T-cell (primary cell): ENCODE measurements at places on chromosomes 11 and 22.

GRCh38 chr11:77776455-77776854 lies 44.1 kb downstream of the RSF1 start:
- DNase-seq, result no peak

- no peak for DNase-seq
Measured at GRCh38 chr11:64038500-64038899, 2.8 kb downstream of the FLRT1 start.

GRCh38 chr11:18491924-18492323 lies 34.8 kb downstream of the TSG101 start:
- DNase-seq, result no peak

- DNase-seq, result no peak
Measured at GRCh38 chr11:116066777-116067176, 562.6 kb upstream of the CADM1 start.

DNA sequence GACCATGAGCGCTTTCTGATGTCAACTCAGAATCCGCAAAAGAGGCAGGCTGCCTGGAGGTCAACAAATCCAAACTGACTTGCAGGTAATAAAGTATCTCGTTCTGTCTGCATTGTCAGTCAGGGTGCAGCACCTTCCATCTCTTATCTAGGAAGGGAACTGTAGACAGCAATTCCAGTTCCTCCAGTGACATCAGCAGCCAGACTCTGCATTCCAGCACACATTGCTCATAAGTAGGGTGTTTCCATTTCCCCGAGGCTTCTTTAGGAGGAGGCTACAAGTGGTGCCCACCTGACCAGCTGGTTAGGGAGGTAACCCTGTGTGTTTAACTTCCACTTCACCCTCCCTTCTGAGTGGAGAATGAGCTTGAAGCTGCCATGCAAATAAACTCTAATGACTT lies 53.3 kb downstream of the NTM start:
- no peak for DNase-seq

DNA sequence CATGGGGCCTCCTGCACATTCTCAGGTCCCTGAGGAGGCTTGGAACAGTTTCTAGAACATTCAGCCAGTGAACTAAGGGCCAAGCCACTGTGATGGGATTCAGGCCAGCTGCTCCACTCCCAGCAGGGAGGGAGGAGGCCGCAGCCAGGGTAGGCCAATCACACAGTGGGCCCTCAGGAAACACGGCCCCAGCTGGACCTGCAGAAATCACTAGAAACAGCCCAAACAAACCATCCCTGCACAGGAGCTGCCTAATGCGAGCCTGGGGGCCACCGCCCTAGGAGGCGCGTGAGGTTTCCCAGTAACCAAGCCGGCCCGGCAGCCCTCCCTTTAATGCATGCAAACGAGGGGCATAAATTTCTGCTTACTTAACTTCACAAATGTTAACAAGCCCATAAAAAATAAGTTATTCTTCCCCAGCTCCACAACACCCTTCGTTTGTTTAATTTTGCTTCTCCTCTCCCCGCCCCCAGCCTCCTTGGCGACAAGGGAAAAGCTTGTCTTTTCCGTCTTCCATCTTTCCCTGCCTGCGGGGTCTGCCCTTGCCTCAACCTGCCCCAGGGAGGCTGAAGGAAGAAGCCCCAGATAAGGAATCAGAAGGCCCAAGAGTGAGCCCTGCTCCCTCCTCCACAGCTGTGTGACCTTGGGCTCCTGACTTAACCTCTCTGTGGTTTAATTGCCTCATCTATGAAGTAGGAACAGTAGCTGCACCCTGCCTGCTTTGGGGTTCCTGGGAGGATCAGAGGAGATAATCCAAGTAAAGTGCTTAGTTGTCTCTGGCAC lies 25.7 kb downstream of the ELFN2 start:
- DNase-seq, result no peak

- DNase-seq, result no peak
Measured at GRCh38 chr11:2570841-2571597, 126.2 kb downstream of the KCNQ1 start.

- DNase-seq, result no peak
Measured at GRCh38 chr11:116473790-116474346, 298.9 kb downstream of the BUD13 start.

GRCh38 chr11:29452146-29452545 lies 564.7 kb downstream of the KCNA4 start:
- no peak for DNase-seq

- DNase-seq, result no peak
Measured at GRCh38 chr11:47392546-47393162, 14.3 kb upstream of the SPI1 start.

GRCh38 chr11:96388891-96389719 lies 607 bp downstream of the CCDC82 start:
- no peak for DNase-seq

DNA sequence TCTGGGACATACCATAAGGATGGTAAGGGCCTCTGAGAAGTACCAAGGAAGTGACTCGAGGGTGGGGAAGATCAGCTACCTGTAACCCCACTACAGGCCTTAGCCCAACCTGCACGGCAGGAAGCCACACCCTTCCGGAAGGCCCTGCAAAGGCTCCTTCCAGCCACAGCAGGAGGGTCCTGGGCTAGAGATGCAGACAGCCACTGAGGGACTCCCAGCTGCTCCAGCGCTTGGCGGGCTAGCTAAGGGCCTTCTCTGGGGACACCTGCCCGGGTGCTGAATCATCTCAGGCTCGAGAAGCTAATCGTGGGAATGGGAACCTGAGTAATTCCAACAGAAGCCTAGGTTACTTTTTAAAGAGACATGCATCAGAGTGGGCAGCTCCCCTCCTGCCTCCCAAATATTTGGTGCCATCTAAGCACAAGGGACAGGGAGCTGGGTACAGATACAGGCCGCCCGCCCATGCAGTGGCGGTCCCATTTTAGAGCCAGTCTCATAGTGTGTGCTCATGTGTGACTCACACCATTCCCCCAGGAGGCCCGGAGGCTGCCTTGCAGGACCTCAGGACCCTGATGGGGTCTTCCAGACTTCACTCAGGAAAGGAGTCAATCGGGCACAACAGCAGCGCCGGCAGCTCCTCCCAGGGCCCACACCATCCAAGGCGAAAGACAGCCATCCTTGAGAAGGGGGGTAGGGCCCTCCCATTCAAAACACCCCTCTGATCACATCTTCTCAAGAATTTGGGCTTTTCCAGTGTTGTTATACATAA lies 8.0 kb downstream of the MYH9 start:
- peak; percentile 53 for DNase-seq

- no peak for DNase-seq
Measured at GRCh38 chr11:111603611-111604130, 1.4 kb downstream of the SIK2 start.

GRCh38 chr11:95698676-95699557 lies 90.7 kb downstream of the FAM76B start:
- no peak for DNase-seq

DNA sequence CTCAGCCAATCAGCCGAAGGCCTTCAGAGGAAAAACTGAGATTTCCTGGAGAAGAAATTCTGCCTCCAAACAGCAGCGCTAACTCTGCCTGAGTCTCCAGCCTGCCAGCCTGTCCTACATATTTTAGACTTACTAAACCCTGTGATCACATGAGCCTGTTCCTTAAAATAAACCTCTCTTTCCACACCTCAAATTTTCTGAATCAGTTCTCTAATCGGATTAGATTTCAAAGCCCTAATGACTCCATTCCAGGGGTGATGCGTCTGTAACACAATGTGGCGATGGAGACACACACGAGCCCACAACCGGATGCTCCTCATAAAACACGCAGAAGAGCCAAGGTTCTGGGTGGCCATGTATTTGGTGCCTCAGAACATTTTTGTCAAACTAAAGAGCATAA lies 1371.2 kb downstream of the BRD1 start:
- no peak for DNase-seq

- DNase-seq, result no peak
Measured at GRCh38 chr11:48036466-48036865, 56.1 kb downstream of the PTPRJ start.
